Stimulated activated naive CD4-positive, alpha-beta T cell (primary cell): ENCODE measurements at places on chromosomes 7 and 10.

- DNase-seq = no peak
Measured at GRCh38 chr7:111975346-111975745, 230.9 kb downstream of the DOCK4 start.

DNA sequence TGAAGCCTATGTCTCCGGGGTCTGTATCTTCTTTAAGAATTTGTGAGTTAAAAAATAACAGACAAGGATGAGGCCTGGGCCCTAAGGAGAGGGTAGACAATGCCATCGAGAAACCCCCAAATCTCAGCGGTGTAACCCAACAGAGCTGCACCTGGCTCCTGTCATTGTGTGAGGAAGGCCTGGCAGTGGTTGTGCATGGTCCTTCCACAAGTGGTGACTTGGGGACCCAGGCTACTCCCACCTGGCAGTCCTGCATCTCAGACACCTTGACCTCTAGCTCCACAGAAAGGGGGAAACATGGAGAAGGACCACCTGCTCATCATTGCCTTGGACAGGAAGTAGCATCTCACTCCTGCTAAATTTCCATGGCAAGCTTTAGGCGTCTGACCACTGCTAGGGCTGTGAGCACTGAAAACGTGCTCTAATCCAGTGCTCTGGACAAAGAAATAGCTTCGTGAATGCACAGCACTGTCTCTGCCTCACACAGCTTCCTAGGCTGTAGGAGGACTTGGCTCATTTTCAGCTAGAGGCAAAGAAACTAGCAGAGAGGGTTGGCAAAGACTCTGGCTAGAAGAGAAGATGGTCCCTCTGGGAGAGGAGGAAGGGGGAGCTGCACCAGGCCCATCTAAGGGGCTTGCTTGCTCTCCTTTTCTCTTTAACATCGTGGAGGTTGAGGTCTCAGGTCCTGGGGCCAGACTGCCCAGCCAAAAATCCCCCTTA, 273.9 kb upstream of the ZMIZ1 start:
- no peak for DNase-seq

- DNase-seq = no peak
Measured at GRCh38 chr10:133421336-133422222, 2.8 kb downstream of the SPRN start.

GRCh38 chr7:100247152-100247757, 27.5 kb downstream of the PVRIG start:
- no peak for DNase-seq

- no peak for DNase-seq
Measured at GRCh38 chr7:99840136-99840869, 12.5 kb downstream of the CYP3A43 start.

DNA sequence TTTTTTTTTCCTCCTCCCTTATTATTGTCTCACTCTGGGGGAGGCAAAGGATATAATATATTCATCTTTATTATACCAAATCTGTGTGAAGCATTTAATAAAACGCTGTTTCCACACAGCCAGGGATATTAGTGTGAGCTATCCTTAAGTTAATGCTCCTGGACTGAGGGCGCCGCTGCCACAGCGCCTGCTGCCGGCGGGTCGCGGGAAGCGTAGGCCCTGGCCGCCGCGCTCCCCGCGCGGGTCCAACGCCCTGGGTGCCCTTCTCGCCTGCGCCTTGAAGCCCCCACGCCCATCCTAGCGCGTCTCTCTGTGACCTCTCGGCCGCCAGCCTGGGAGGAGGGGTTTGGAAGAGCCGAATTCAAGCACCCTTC, 9.5 kb upstream of the LBX1 start:
- peak; percentile 11 for DNase-seq

GRCh38 chr10:128386231-128386630, 260.0 kb upstream of the MKI67 start:
- DNase-seq = no peak

DNA sequence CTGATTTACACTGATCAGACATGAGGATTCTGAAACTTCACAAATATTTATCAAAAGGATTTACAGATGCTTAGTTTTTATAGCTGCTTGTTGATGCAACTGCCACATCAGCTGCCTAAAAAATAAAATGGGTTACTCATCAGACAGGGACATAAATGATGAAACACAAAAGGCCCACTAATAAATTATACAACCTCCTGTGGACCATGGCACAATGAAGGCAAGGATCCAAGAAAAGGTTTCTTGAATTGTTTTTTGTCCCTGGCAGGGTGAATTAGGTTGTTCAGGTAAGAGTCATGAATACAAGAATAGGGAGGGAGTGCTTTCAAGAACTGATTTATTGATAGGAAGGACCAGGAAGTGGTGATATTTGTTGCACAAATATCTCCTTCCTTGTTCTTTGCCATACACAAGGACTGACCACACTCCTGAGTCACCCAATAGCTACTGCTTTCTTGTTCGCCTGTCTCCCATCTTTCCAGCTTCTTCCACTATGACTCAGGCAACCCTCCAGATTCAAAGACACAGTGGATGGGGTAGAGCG, 234.5 kb downstream of the AHR start:
- DNase-seq = no peak

DNA sequence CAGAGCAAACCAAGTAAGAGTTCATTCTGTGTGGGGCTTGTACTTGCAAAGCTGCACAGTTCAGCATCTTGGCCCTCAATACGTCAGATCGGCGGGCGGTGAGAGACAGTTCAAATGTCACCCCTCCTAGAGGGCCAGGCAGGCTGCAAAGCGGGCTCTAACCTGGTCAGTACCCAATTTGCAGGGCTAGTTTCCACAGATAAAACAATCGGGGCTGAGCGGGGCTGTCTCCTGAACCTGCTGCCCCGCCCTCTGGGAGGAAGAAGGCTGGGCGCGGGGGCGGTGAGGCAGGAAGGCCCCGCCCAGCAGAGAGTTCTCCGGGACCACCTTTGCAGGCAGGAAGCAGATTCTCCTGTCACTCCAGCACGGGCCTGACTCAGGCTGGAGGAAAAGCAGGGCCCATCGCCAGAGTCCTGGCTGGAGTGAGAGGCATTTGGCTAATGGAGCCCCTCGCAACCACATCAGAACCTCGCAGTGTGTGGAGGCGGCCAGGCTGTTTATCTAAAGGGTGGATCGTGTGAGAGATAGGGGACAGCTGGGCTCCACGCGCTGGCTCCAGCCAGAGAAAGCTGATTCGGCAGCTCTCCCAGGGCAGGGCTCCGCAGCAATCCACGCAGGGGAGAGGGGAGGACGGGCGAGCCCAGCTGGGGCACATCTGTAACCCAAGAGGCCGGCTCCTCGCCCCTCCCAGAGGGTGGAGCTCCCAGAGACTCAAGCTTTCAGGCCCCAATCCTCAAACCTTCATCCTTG, 83.1 kb downstream of the SH3PXD2A start:
- DNase-seq = peak; percentile 38

DNA sequence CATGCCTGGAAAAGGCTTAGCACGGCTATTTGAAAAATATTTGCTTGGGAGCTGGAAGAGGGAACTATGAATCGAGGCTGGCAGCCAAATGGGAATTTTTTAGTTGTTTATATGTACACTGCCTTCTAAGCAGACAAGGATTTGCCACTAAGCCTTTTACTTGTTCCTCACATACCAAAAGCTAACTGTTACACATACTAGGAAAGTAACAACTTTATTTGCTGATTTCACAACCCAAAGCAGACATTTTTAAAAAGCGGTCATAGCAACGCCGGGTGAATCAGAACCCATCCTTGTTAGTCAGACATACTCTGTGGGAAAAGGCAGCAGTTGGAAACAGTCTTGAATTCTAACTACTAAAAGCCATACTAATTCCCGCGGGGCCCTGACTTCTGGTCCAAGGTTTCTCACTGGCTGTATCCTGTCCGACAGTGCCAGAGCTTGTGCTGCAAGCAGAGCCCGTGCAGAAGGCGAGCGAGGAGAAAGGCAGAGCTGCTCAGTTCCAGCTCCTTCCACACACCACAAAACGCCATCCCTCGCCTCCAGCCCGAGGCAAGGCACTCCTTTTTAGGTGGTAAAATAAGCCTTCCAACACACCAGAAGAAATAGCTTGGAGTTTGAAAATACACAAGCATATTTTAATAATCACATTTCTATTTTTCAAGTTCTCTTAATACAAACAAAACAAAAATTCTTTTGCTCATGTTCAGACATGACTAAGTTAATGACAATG, 89.2 kb downstream of the RNF216 start:
- DNase-seq = no peak

DNA sequence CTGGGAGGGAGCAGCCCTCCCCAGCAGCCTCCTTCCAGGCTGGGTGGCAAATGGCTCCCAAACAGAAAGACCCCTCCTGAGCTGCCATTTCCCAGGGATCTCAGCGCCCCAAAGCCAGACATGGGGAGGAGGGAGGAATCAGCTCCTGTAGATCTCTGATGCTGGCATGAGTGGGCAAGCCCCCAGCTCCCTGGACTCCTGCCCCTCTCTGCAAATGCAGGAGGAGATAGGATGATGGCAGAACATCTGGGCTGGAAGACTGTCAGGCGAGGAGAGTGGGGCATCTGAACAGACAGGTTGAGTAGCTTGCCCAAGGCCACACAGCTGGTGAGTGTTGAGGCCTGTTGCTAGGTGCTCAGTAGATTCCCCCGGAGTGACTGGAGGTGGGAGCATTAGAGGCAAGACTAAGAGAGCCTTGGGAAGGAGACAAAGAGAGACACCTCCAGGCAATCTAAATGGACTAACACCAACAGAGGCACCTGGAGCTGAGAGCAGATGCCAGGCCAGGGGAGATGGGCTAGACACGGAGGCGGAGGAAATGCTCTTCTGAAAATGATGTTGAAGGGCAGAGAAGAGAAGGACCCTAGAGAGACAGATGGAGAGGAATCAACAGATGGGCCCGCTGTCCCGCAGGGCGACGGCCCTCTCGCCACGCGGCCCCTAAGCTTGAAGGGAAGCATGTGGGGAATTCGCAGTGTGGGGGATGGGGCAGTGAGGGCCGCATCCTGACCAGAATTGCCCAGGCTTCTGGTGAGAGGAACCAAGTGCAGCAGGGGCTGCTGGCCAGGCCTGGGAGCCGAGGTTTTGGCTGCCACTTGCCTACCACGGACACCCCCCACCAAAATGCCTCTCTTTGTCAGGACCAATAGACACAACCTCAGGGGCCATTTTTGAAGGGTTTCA, 84.8 kb upstream of the LRRC4 start:
- no peak for DNase-seq

GRCh38 chr7:67006965-67007364, 10.3 kb downstream of the TYW1 start:
- no peak for DNase-seq

- DNase-seq = no peak
Measured at GRCh38 chr7:110531186-110531585, 559.7 kb upstream of the LRRN3 start.

- no peak for DNase-seq
Measured at GRCh38 chr7:154304231-154304630, 252.0 kb downstream of the DPP6 start.

DNA sequence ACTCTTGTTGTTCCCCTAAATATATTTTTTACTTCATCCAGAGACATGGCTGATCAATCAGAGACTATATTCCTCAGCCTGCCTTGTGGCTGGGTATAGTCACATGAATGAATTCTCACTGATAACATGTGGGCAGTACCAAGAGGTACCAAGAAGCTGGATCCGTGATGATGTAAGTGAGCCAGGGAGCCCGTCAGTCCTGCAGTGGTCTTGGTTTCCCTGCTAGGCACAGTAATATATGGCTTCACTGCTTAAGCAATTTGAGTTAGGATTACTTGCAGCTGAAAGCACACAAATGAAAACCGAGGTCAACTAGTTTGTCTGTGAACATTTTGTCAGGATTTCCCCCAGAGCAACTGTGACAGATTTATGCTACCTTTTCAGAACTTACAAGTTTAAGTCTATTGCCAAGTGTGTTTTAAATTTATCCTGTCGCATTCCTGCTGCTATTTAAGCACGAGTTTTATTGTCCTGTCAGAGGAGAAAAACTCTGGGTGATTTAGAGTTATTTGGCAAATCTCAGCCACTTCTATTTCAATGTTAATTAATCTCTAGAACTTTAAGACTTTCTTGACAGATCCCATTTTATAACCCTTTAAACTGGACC, 381.8 kb downstream of the PHF14 start:
- no peak for DNase-seq

- DNase-seq = no peak
Measured at GRCh38 chr10:32273336-32273735, 73.6 kb downstream of the EPC1 start.

DNA sequence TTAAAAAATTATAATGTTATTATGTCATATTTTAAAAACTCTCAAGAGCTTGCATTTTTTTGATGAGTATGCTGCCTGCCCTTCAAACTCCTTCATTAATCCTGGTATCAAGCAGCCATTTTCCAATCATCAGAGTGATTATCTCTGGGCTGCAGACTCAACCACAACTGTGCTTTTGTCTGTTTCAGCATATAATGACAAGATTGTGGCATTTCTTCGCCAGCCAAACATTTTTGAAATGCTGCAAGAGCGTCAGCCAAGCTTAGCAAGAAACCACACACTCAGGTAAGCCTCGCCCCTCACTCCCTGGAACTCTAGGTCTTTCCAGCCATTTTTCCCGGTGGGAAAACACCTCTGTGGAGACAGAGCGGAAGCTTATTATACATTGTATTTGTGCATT, 90.0 kb upstream of the STK17A start:
- DNase-seq = no peak

GRCh38 chr10:69096045-69096444, 8.1 kb downstream of the SRGN start:
- DNase-seq = no peak

DNA sequence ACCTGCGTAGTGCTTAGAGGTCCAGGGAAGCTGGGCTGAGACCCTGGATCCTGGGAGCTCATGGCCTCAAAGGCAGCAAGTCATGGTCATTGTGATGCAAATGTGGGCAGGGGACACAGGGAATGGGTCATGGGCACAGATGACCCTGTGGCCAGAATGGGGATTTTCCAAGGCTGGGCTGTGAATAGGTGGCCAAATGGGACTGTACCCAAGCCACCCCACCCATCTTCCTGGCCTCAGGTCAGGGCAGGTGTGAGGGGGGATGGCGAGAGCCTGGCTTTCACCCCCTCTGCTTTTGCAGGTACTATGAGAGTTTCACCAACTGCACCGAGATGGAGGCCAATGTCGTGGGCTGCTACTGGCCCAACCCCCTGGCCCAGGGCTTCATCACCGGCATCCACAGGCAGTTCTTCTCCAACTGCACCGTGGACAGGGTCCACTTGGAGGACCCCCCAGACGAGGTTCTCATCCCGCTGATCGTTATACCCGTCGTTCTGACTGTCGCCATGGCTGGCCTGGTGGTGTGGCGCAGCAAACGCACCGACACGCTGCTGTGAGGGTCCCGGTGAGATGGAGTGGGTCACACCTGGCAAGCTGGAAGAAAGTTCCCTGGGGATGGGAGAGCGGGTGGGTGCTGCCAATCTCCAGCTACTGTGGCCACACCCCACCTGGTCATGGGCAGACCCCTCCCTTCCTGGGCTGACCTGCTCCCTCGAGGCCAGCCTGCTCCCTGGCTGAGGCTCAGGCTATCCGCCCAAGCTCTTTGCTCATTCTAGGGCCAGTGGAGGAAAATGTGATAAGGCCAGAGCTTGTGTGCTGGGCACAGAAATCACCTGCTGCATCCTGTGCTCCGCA, 25.5 kb downstream of the RAMP3 start:
- no peak for DNase-seq

- DNase-seq = no peak
Measured at GRCh38 chr7:148457310-148457921, 133.2 kb upstream of the C7orf33 start.

- DNase-seq = no peak
Measured at GRCh38 chr7:151491859-151492258, 27.8 kb downstream of the RHEB start.
